Hematopoietic multipotent progenitor cell treated with erythropoietin and hydrocortisone succinate and interleukin-3 and kit ligand, for 6 days (in vitro differentiated cells): ENCODE measurements at places on chromosomes 16 and 17.

DNA sequence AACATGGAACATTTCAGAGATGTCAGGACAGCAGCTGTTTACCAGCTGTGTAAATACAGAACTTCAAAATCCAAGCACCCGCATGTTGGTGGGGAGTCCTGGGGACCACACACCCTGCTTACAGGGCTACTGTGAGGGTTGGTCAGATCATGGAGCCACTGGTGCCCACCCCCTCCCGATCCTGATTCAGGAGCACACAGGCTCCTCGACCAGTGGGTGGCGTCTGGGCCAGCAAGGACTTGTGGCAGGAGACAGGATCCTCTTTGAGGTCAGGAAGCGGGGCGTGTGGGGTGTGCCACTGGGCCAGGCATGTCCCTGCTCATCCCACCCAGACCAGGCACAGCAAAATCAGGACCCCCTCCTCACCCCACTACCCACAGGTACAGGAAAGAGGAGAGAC, 83.6 kb downstream of the SDK2 start:
- DNase-seq = no peak

DNA sequence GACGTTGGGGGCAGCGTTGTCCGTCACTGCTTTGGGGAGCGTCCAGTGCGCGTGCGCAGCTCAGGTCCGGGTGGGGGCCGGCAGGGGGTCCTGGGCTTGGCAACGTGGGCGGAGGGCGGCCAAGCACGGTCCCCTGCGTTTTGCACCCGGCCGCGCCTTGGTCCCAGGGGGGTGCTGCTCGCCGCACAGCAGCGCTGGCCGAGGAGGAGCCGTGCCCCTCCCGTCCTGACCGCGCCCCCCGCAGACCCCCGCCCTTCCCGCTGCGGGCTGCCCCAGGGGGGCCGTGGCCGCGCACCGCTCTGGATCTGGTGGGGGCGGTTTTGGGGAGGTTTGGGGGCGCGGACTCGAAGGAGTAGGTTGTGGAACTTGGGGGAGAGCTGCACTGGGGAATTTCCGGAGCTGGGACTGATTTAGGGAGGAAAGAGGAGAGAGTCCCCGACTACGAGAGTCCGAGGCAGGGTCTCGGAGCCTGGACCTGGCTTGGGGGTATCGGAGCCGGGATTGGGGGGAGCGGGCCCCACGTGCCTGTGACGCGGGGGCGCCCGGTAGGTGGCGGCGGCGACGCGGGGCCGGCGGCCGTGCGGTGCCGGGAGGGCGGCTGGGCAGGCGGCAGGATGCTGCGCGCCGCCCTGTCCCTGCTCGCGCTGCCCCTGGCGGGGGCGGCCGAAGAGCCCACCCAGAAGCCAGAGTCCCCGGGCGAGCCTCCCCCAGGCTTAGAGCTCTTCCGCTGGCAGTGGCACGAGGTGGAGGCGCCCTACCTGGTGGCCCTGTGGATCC, at the start of gene SLC9A5:
Gene SLC9A5, plus strand, starts transcription at position 579 of the 777 bp plus-strand sequence. Its CDS starts 36 bp downstream, at position 615.
- no peak for DNase-seq

GRCh38 chr16:31880322-31880979, 6.8 kb downstream of the ZNF267 start:
- DNase-seq = peak; percentile 64

DNA sequence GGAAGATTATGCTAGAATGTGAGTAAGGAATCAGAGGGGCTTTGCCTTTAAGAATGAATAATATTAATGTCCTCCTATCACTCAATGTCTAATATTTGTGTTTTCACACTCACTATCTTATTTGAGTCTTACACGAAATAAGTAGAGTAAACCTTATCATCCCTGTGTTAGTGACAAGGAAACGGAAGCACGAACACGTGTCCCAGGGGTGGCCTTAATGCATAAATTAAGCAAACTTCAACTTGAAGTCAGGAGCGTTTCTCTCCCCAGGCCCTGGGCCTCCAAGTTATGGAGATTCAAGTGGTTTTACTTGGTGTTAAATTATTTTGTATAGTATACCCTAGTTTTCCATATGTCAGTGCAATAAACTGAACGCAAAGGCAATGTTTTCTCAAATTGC, 96.0 kb downstream of the WDR59 start:
- no peak for DNase-seq

- no peak for DNase-seq
Observed at GRCh38 chr16:11117576-11118211, 138.3 kb downstream of the SOCS1 start.

GRCh38 chr16:14186007-14186794, 115.1 kb downstream of the MRTFB start:
- DNase-seq = peak; percentile 32
